ENCODE measurements at places on chromosomes 1 and 21.

DNA sequence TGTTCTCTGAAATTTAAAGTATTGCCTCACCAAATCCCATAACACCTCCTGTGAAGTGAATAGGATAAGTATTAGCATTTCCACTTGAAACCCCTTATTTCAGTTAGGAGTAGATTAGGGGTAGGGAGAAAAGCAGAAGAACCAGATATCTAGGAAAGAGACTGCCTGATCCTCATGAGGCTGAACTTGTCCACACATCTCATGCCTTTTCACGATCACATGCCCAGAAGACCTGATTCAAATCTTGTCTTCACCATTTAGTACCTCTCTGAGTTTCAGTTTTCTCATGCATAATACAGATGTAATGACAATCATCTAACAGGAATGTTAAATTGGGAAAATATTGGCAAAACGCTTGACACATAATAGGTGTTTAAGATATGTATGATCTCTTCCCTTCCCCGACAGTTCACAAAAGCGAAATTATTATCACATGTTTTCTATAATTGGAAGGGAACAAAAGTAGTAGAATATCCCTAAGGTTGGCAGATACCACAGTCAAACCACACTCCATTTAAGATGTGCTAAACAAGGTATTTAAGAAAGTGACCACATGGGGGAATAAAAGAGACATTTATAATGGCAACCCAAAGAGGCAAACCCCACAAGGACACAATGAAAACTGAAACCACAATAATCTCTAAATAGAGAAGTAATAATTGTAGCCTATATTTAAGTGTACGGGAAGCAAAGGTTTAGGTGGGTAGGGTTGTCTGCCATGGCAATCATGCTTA lies 25.2 kb downstream of the GFI1 start:
- DNase-seq = no peak

GRCh38 chr1:2134621-2135307 lies 59.8 kb downstream of the FAAP20 start:
- no peak for DNase-seq

- no peak for DNase-seq
Observed at GRCh38 chr1:195450794-195451193, 1157.4 kb downstream of the KCNT2 start.

DNA sequence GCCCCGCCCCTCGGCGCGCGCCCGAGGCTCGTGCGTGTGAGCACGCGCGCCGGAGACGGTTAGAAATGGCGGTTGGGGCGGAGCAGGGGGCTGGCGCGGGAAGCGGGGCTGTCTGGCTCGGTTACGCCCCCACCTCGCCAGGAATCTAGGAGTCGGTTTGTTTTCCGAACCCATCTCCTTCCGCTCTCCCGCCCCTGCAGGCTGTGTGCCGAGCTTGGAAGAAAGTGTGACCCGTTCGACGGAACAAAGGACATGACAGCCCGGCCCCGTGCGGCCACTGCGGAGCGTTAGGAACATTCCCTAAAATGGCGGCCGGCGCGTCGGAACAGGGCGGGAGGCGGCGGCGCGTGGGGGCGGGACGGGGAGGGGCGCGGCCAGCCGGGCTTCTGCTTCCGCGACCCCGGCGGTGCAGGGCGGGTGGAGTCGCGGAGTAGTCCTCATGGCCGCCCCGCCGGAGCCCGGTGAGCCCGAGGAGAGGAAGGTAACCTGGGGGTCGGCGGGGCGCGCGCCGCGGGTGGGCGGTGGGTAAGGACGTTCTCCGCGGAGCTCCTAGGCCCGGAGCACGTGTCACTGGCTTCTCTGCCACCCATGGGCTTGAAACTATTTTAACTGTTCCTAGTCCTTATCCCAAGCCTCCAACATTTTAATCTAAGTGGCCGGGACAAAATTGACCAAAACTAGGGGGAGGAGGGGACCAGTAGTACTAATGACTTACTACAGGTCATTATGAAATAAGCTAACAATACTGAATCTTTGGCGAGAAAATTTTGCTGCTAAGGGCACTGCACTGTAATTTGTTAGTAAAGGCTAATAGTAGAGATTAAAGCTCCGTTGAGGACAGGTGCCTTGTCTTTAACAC lies at the start of gene COX20:
COX20 (plus strand) TSS at position 383 of the 859 bp plus-strand sequence; CDS start at position 440, 57 bp downstream.
- DNase-seq = peak; percentile 92

All from NCI-H446 (cell line).